ENCODE measurements at places on chromosomes 7 and 10.

DNA sequence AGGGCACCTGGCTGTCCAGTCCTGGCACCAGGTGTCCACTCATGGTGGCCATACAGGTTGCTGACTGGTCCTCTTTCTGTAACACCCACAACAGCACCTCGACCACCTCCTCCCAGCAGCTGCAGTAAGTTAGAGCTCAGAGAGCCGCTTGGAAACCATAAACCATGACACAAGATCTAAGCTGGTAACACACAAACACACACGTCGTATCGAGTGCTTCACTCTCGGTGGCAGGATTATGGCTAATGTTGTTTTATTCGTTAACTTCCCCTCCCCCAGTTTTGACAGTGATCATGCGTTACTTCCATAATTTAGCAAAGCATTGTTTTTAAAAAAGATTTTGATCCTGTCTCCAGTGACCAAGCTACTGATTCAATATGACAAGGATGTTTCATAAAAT, 59.7 kb downstream of the CAMK2B start:
- no peak for DNase-seq

DNA sequence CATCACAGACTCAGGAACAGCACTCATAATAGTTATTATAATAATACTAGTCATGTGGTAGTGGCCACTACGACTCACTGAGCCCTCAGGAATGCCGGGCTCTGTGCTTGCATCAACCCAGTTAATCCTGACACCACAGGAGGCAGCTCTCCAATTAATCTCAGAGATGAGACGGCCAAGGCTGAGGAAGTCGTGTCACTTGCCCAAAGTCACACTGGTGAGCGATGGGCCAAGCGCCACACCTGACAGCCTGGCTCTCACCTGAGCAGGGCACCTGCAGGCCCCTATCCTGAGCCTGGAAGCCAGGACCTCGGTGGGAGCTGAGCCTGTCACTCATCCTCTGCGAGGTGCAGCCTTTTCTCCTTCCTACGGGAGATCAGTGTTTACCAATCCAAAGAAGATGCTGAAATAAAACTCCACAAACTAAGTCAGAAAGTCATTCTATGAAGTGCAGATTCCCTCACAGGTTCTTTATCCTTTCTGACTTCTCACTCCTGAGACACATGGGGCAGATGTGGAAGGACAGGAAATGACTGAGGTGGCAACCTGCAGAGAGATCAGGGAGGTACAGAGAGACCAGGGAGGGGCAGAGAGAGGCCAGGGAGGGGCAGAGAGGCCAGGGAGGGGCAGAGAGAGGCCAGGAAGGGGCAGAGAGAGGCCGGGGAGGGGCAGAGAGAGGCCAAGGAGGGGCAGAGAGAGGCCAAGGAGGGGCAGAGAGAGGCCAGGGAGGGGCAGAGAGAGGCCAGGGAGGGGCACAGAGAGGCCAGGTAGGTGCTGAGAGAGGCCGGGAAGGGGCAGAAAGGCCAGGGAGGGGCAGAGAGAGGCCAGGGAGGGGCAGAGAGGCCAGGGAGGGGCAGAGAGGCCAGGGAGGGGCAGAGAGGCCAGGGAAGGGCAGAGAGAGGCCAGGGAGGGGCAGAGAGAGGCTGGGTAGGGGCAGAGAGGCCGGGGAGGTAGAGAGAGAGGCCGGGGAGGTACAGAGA, 38.5 kb downstream of the VIPR2 start:
- DNase-seq, result no peak

DNA sequence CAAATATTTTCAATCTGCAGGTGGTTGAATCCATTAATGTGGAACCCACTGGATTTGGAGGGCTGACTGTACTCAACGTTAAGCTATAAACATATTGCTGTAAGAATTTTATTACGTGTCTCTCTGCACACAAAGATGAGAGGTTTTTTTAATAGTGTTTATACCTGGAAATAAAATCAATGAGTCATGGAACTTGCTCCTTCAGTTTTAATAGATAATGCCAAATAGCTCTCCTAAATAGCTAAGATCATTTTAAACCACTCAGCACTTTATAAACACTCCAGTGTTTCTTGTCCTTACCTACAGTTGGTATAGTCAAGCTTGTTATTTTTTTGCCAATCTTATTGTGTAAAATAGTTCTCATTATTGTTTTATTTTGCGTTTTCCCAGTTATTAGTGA, 455.6 kb upstream of the FZD8 start:
- DNase-seq, result no peak

DNA sequence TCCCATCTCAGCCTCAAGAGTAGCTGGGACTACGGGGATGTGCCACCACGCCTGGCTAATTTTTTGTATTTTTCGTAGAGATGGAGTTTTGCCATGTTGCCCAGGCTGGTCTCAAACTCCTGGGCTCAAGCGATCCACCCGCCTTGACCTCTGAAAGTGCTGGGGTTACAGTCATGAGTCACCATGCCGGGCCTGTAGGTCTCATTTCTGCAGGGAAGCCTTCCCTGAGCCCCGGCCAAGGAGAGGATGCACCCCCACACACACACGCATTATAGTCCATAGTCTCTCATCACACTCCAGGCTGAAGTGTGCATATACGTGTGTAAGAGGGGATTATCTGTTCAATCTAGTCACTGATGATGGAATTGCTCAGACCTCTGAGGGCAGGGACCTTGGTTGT, 29.3 kb downstream of the KCNMA1 start:
- no peak for DNase-seq

GRCh38 chr10:7647062-7647664, 19.6 kb downstream of the ITIH5 start:
- DNase-seq, result no peak

GRCh38 chr7:106868364-106868763, 3.3 kb downstream of the PIK3CG start:
- no peak for DNase-seq

GRCh38 chr7:46633200-46633599, 712.1 kb upstream of the IGFBP3 start:
- DNase-seq, result no peak

DNA sequence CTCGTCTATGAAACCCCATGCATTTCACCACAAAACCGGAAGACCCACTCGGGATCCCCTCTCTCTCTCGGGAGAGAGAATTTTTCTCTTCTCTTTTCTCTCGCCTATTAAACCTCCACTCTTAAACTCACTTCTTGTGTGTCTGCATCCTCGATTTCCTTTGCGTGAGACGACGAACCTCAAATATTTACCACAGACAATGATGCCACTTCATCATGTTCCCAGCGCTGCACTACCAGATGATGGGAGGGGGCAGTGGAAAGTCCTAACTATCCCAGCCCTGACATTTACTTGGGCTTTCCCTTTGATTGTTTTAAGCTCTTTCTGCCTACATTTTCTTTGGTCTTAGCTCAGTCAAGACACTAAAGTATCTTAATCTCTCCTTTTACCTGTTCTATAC, 906.7 kb downstream of the GRID1 start:
- DNase-seq, result no peak
